Activated CD4-positive, alpha-beta T cell treated with anti-CD3 and anti-CD28 coated beads for 48 hours (primary cell): ENCODE measurements at places on chromosomes 7 and 10.

GRCh38 chr10:102419269-102420180 is 940 bp upstream of the PSD start:
- peak; percentile 76 for DNase-seq

- no peak for DNase-seq
Measured at GRCh38 chr10:114767101-114767985, 54.2 kb upstream of the FHIP2A start.

DNA sequence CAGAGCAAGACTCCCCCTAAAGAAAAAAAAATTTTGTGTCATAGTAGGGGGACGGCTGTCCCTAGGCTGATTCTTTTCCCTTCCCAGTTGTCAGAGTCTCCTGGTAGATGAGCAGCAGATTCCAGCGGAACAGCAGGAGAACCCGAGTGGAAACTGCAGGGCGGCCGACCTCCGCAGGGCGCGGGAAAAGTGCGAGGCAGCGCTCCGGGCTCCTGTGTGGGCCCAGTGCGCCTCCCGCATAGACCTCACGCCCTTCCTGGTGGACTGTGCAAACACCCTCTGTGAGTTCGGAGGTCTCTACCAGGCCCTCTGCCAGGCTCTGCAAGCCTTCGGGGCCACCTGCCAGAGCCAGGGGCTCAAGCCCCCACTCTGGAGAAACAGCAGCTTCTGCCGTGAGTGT is 46.0 kb downstream of the ZAN start:
- no peak for DNase-seq

- no peak for DNase-seq
Measured at GRCh38 chr7:51619880-51620279, 303.3 kb upstream of the COBL start.

DNA sequence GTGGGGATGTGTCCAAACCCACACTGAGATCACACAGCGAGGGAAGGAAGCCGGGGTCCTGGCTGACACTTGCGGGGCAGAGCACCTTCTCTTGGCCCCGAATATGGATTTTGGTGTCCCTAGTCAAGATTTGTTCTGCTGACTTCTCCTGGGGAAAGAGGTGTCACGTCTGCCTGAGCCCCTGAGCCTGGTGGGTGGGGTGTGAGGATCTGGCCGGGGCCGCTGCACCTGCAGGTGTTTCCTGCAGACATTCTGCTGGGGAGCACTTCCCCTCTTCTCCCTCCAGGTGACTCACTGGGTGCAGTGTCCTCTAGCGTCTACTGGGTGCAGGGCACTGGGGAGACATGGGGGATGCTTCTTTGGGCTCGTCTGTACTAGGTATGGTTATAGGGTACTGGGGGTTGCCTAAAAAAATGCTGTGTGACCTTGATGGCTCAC is 99.2 kb downstream of the GRK5 start:
- peak; percentile 77 for DNase-seq

DNA sequence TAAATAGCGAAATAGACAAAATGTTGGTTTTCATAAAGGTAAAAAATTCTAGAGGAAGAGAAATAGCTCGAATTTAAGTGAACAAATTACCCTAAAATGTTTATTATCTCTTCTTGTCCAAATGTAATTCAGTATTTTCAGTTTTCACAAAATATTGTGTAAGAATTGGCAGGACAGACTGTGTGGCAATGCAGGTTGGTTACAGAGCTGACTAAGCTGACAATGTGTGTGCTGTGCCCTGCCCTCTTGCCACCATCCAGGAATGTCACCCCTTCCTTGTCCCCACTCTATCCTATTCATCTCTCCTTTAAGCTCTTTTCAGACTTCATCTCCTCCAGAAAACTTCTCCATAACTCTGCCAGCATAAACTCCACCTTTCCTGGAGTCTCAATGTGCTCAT is 46.1 kb downstream of the COL28A1 start:
- no peak for DNase-seq

- DNase-seq = no peak
Measured at GRCh38 chr10:10385831-10386230, 631.8 kb upstream of the CELF2 start.

DNA sequence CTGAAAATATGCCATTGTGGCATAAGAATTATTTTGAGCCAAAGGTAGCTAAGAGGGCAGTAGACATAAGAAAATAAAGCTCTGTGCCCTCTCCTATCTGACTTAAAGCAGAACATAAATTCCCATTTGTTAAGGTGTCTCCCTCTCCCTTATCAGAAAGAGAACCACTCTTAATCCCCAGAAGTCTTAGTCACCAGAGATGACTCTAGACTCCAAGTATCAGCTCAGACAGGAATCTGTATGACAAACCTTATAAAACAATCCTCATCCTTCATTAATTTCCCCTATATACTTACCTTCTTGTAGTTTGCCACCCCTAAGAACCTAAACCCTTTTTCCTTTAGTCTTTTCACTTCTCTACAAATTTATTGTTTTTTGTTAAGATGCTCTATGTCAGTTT is 21.8 kb upstream of the PIP4K2A start:
- no peak for DNase-seq

- no peak for DNase-seq
Measured at GRCh38 chr7:98826387-98826786, 43.4 kb downstream of the TMEM130 start.

GRCh38 chr7:41870461-41871138 is 167.7 kb upstream of the INHBA start:
- no peak for DNase-seq

GRCh38 chr7:154792436-154793055 is 210.4 kb downstream of the PAXIP1 start:
- no peak for DNase-seq

GRCh38 chr10:44925224-44925623 is 14.1 kb downstream of the TMEM72 start:
- DNase-seq = peak; percentile 8

DNA sequence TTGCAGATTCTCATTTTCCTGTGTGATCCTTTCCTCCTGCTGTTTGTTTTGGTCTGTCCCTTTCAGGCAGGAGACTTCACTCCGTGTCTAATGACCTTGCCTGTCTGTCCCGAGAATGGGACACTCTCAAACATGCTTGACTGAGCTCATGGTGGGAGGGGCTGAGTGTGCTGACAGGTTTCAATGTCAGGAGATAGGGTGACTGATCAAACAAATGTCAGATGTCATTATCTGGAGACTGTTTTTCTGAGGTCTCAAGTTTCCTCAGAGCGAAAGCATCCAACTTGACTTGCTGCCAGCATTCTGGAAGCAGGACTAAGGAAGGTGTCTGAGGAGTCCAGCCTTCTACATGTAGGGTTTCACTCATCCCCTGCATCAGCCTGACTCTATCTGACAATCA is 228.8 kb upstream of the KIAA1217 start:
- DNase-seq = no peak

DNA sequence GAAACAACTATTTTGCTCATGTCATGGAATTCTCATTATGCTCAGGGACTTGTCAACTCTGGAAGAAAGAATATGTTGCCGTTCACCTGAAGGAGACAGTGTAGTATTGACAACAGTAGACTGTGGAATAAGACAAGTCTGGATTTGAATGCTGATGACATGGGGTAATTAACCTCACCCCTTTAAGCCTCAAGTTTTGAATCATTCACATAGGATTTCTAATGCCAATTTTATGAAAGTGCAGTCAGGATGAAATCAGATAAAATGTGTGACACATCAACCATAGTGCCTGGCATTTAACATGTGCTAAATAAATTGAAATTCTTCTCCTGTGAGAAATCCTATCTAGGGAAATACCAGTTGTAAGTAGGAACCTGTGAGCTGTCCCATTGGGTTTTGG is 305.8 kb downstream of the KIF20B start:
- DNase-seq = no peak

GRCh38 chr10:22246680-22247391 is 29.0 kb upstream of the EBLN1 start:
- peak; percentile 53 for DNase-seq

DNA sequence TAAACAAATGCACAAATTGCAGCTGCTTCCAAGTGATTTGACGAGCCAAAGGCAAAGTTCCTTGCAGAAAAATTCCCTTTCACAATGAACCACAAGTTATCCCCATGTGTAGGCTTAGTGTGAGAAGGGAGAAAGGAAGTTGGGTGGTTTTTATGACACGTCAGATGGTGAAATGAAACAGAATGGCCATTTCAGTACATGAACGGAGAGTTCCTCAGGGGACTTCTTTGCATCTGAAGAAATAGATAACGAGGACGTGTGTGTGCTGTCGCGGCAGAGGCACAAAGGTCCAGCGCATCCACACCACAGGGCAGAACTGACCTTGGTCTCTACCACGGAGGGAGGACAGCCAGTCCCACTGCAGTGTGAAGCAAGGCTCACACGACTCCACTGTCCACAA is 135.9 kb downstream of the PAXIP1 start:
- no peak for DNase-seq

- DNase-seq = no peak
Measured at GRCh38 chr10:91537614-91538383, 95.1 kb downstream of the PPP1R3C start.

GRCh38 chr10:25026463-25026862 is 10.1 kb downstream of the THNSL1 start:
- DNase-seq = no peak

DNA sequence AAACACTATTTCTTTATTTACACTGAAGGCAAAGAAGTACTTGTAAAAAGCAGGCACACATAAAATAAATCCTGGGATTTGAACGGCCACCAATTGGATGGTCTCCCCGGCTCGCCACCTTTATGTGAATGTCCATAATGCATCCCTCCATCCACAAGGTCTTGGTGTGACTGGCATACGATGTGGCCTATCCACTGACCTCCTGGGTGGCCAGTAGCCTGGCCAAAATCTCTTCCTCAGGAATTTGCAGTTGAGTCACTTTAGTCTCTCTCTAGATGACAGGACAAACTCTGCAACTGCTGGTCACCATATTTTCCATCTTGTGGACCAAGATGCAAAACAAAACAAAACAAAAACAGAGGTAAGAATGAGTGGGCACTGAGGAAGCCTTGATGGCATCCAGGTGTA is 39.1 kb downstream of the CDK1 start:
- no peak for DNase-seq

GRCh38 chr10:82211346-82211745 is 336.4 kb downstream of the NRG3 start:
- DNase-seq = no peak

DNA sequence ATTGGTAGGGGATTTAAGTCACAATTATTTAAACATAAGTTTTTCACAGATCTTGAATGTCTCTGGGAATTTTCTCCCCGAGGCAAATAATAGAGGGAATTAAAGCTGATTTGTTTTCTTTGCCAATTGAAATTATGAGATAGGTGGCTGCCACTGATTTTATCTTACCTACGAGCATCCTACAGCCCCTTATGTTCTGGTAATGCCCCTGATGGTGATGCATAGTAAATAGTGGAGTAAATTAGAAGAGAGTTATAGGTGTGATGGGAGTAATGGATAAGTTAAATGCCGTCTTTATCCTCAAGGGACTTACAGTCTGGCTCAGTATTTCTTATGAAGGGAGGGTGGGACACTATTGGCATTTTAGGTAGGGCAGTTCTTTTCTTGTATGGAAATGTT is 58.1 kb downstream of the HDAC9 start:
- no peak for DNase-seq

- peak; percentile 13 for DNase-seq
Measured at GRCh38 chr7:134854816-134855215, 75.4 kb downstream of the CALD1 start.

DNA sequence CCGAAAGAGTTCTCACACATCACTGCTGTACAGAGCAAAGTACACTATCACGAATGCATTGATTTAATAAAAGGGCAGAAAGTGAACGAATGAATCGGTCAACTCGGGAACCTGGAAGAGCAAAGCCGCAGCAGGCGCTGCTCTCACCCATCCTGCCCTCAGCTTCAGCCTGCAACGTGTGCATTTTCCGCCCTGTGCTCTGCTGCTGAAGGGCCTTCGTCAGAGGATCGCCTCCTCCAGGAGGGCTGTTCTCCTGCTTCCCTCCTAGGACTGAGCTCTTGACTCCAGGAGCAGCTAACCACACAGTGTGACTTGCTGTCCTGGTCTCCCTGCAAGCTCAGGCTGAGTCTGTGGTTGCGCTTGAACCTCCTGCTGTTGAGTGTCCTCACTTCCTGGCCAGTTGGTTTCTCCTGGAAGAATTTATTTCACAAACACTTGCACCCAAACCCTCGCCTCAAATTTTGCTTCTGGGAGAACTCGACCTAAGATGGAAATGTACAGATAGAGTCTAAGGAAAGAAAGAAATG is 473.0 kb upstream of the KLF6 start:
- no peak for DNase-seq

DNA sequence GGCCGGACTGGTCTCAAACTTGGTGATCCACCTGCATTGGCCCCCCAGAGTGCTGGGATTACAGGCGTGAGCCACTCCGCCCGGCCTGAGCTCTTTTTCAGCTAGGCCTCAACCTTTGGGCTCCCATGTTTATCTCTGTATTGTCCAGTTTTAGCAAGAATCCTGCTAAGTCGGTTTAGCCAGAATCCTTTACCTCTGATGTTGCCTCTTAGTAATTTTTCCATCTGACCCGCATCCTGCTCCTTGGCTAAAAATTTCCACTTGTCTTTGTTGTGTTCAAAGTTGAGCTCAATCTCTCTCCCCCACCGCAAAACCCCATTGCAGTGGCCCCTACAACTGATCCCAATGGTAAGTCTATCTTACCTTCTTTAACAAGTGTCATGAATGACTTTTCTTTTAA is 20.7 kb upstream of the ST7 start:
- DNase-seq = no peak

DNA sequence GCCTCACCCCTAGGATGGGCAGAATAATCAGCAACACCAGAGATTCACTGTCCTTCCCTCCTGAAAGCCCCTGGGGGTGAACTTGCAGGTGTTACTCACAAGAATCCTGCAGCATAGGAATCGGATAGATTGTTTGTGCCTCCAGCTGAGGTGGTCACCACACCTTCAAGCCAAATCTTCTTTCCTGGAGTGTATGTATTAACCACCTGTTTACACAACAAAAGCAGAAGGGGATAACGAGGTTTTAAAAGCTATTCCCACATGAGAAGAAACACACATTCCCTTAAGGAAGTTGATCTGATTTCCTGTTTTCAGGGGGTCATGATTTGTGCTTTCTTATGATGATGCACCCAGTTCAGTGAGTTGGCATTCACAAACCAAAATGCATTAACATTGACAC is 173.8 kb upstream of the HPS1 start:
- DNase-seq = no peak

DNA sequence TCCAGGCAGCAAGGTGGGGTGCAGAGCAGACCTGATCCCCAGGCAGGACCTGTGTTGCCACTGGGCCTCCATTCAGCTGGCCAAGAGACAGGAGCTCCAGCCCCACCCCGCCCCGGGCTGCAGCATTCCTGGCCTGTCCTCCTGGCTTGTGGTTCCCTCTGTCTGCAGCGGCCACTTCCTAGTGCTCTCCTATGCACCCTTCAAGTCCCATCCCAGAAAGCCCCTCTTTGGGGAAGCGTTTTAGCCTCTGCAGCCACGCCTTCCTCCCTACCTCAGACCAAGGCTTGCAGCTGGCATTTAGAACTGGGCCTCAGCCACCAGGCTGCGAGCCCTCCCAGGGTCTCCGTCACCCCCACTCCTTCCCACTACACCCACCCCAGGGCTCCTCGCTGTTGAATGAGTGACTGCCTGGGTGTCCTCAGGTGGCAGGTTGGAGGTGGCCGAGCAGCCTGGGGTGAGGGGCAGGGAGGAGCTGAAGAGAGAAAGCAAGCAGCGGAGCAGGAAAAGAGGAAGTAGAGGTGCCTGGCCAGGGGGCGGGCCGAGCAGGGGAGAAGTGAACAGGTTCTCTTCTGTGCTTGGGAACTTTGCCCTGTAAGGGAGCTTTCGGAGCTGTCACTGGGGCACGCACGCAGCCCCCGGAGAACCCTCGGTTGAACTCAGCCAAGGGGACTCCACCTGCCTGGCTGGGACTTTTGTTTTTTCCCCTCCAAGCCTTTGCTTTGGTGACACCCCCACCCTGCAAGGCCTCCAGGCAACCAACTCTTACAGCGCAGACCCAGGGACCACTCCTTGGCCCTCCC is 109.1 kb upstream of the TNRC18 start:
- DNase-seq = peak; percentile 74

- DNase-seq = peak; percentile 92
Measured at GRCh38 chr7:64562626-64563278, at the start of gene ZNF680. Gene ZNF680, minus strand, starts transcription at chr7:64563071. Its CDS starts 117 bp downstream, at chr7:64562954.
